Stimulated activated CD8-positive, alpha-beta memory T cell treated with anti-CD3 and anti-CD28 coated beads, Interleukin-15, amount 100 ng/mL, for 48 hours (primary cell): ENCODE measurements at places on chromosomes 7 and 10.

DNA sequence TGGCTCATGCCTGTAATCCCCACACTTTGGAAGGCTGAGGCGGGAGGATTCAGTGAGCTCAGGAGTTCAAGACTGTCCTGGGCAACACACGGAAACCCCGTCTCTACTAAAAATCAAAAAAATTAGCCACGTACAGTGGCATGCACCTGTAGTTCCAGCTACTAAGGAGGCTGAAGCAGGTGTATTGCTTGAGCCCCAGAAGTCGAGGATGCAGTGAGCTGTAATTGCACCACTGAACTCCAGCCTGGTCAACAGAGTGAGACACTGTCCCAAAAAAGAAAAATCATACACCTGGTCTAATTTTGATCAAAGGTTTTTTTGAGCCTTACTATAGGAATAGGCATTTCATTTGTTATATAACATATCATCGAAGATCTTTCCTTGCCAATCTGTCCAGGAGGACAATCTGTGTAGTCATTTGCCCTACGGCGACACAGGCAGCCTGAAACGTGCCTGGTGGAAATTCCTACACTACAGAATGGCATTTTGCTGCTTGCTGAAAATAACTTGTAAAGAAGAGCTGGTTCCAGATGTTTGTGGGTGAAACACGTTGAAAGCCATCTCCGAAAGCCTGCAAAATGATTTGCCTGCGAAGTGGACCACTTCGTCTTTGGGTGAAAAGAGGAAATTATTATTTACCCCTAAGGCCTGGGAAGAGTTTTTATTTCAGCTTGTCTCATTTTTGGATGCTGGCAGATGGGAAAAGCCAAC, 31.3 kb upstream of the GDI2 start:
- DNase-seq, result no peak

DNA sequence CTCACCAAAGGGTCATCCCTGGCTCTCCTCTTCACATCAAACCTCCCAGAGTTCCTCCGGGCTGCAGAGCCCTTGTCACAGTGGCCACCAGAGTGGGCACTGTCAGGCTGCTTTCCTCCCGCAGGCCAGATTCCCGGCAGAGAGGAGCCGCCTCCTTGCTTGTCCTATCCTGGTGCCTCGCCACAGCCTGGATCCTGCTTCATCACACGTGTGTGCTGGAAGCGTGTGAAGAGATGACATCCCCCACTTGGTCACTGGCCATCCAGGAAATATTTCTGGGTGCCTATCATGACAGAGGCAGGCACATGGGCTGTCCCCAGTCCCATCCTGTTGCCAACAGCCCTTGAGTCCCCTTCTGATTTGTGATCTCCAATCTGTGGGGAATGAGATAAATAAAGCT, 15.0 kb downstream of the INSIG1 start:
- DNase-seq, result no peak

- DNase-seq, result no peak
These were observed 161.9 kb upstream of the INSYN2A start for GRCh38 chr10:127358337-127358736.

DNA sequence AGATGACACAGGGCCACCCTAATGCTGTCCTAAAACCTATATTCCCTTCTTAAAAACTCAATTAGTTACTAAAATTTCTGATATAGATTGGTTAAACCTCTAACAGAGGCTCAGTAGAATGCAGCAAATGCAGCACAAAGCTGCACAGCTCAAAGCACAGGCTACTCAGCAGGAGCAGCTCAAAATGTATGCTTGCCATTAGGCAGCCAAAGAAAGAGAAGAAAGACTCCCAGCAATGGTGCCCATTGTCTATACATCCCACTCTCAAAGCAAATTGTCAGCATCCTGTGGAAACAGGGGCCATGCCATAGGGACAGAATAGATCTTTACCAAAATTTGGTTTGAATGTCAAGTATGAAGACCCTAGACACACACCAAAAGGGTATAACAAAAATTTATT, 73.5 kb downstream of the TFPI2 start:
- no peak for DNase-seq

- DNase-seq, result no peak
These were observed 106.5 kb downstream of the HTR7 start for GRCh38 chr10:90751107-90751997.

DNA sequence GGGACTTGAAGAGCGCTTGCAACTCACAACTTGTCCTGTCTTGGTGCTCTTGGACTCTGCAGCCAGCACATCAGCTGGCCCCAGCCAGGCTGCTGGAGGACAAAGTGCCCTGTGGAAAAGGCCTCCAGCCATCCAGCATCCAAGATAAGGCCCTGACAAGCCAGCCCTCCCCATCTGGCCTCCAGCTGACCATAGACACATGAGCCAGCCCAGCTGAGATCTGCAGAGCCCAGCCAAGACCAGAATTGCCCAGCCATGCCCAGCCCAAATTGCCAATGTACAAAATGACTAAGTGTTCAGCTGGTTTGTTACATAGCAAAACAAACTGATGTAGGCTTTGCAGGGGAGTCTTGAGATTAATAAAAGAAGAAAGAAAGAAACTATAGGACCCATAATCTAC, 36.0 kb upstream of the FRMD4A start:
- DNase-seq, result no peak

DNA sequence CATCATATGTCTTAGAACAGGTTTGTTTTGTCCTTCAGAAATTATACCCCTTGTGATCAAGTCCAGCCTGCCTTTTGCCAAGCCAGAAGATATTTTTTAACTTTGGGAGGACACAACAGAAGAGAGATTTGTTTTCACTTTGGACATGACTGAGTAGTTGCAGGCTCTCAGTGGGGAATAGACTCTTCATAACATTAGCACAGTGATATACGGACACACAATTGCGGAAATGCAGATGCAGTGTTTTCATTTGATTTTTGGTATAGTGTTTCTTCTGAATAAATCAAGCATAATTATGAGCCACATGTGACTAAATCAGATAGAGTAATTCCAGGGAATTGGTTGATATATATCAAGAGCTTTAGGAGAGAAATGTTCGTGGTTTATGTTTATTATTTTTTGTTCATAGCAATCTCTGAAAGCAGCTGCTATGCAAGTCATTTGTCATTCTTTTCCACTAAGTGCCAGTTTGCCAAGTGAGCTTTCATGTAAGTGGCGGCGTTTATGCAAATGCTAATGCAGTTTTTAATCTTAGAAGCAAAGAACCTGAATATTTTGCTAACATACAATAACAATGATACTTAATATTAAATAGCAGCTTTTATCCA, 69.6 kb upstream of the HDAC9 start:
- no peak for DNase-seq

GRCh38 chr10:117684672-117685211, 142.2 kb downstream of the EMX2 start:
- DNase-seq, result no peak

- no peak for DNase-seq
These were observed 19.3 kb downstream of the UNCX start for GRCh38 chr7:1251796-1252539.

DNA sequence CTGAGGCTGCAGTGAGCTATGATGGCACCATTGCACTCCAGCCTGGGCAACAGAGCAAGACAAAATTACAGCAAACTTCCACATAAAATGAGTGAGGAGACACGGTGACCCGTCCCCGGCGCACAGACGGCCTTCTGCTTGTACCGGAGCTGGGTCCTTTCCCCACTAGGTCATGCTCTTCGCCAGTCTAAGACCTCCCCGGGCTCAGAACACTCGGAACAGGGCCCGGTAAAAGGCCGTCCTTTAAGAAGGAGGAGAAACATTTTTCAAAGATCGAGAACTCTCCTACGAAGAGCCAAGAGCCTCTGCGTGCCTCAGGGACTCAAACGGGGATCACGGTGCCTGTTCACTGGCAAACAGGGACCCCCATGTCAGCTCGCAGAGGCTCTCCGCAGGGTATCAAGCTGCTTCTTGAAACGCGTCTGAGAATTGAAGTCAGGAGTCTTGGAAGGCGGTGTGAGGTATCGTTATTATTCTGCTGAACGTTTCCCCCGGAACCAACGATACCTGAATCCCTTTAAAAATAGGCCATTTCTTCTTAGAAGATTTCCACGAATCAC, 9.0 kb downstream of the CARD11 start:
- DNase-seq, result no peak

DNA sequence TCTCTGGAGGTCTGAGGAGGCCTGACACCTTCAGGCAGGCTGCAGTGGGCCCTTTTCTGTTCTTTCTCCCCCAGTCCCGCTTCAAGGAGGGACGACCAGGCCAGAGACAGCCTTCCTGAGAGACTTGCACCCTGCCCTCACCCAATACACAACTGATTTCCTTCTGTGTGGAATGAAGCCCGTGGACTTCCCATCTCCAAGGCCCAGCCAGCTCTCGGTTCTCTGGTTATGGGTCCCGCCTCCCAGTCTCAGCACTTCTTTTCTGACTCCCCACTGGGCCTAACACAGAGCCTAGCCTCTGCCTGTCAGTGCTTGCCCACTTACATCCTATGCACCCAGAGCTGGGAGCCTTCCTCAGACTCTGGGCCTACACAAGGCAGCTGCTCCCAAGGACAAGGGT, 24.1 kb upstream of the ADCYAP1R1 start:
- DNase-seq, result no peak

DNA sequence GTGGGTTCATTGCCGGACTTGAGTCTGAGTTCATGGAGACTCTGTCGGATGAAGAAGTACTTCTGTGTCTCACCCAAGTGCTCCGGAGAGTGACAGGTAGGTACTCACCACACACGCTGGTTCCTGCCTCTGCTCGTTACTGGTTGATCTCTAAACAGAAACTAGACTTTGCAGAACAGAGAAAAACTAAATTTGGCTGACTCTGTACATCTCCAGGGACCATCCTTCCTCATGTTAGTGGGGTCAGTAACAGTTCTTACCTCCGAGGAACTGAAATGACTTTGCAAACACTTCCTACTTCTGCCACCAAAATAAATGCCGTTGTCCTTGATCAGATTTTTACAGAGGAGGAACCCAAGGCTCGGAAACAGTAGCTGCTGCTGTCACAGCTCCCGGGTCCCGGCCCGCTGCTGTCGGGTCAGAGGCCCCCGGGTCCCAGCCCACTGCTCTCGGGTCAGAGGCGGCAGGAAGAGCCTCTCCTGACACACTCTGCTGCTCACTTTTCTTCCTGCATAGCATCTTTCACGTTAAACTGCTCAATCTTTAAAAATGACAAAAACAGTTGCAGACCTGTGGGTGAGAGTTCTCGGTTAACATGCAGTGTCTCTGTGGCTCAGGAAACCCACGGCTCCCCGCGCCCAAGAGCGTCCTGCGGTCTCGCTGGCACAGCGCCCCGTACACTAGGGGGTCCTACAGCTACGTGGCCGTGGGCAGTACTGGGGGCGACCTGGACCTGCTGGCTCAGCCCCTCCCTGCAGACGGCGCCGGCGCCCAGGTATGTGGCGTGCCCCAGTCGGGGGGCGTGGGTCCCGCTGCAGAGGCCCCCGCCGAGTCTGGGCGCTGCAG, 4.8 kb upstream of the MTG1 start:
- peak; percentile 22 for DNase-seq

DNA sequence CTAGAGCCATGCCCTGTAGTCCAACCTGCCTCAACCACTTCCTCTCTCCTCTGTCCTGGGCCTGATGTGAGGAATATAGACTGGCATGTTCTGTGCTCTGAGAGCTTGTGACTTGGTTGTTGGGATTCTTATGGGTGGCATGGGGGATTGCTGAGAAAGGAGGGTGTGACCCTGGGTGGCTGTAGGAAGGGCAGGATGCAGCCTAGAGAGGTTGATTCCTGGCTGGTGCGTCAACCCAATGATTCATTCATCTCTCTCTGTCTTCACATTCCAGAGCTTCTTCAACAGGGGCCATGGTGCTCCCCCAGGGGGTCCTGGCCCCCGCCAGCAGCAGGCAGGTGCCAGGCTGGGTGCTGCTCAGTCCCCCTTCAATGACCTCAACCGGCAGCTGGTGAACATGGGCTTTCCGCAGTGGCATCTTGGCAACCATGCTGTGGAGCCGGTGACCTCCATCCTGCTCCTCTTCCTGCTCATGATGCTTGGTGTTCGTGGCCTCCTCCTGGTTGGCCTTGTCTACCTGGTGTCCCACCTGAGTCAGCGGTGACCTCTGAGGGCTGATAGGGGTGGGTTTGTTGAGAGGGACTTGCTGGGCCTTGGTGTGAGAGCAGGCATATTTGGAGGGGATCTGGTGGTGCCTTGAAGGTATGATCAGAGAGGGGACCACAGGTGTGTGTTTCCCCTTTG, 2.6 kb downstream of the FAM241B start:
- DNase-seq, result no peak

DNA sequence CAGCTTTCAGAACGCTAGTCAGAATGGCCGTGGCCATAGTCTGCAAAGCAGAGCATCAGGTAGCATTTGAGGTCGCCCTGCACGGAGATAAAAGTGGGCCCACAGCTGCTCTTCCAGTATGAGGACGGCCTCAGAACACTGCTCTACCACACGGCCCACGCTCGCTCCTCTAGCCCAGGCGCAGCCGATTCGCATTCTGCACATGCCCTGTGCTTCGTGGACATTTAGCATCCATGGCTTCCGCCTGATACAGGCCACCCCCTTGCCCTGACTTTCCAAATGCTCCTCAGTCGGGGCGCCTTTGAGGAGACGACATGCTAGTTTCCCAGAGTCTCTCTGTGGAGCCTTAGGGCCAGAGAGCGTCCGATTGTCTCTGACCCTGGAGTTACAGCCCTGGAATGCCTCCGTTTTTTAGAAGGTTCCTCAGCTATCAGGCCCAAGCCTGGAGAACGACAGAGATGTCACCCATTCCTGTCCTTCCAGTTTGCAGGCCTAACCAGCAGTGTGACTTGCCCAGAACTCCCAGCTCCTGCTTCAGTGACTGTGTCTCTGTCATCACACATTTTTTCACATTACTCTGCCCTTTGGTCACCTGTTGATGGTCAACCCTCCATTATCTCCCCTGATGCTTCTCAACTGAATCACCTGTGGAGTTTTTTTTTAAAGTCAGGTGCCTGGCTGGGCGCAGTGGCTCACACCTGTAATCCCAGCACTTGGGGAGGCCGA, 14.3 kb downstream of the STRA8 start:
- DNase-seq, result no peak

GRCh38 chr10:128507066-128507465, 380.8 kb upstream of the MKI67 start:
- DNase-seq, result no peak

DNA sequence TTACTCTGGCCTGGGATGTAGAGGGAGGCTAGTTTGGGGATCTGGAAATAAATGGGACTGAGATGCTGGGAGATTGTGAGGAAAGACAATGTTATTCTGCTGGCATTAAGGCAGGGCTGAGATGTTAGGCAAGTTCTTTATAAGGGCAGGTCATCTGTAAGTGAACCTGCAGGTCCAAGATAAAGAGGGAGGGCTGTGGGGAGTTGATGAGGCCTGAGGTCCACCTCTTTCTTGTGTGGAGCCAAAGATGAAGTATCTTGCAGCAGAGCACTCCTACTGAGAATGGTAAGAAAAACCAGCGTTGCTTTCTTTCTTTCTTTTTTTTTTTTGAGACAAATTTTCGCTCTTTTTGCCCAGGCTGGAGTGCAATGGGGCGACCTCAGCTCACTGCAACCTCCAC, 19.1 kb downstream of the CYCS start:
- no peak for DNase-seq

- no peak for DNase-seq
These were observed 43.0 kb upstream of the LEP start for GRCh38 chr7:128197989-128198580.

DNA sequence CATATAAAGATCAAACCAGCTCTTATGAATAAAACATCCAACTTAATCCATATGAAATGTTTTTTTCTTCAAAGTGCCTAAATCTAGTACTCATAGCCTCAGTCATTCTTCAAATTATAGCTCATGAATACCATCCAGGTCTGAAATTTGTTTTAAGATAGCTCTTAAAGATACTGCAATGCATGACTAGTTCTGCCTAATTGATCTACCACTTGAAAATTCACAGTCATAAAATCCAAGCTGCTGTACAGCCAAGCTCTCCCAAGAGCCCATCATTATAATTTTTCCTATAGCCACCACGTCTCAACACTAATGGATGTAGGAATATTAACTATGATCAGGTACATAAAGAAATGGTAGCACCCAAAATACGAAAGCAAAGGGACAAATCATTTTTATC, 87.9 kb upstream of the RNF148 start:
- no peak for DNase-seq
